ENCODE measurements at places on chromosomes 1 and 21.

DNA sequence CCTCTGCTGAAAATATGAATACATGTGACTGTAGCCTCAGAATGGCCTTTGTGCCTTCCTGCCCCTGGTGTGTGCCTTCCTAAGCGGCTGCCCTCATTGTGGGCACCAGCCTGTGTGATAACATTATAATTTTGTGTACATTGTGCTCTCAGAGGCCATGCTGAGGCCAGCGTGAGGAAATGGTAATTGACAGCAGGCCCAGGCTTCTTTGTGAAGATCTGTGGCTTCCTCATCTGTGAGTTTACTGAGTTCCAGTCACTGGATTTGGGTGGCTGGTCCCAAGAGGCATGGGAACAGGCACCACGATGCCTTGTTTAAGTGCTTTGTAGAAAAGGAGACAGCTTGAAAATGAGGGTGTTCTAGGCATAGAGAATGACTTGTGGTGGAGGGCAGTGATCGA, 389.3 kb downstream of the OMA1 start:
- DNase-seq: no peak

GRCh38 chr1:33275195-33275594, 18.9 kb downstream of the ZNF362 start:
- no peak for DNase-seq

GRCh38 chr1:108961752-108962486, 1.4 kb downstream of the CLCC1 start:
- DNase-seq: no peak

DNA sequence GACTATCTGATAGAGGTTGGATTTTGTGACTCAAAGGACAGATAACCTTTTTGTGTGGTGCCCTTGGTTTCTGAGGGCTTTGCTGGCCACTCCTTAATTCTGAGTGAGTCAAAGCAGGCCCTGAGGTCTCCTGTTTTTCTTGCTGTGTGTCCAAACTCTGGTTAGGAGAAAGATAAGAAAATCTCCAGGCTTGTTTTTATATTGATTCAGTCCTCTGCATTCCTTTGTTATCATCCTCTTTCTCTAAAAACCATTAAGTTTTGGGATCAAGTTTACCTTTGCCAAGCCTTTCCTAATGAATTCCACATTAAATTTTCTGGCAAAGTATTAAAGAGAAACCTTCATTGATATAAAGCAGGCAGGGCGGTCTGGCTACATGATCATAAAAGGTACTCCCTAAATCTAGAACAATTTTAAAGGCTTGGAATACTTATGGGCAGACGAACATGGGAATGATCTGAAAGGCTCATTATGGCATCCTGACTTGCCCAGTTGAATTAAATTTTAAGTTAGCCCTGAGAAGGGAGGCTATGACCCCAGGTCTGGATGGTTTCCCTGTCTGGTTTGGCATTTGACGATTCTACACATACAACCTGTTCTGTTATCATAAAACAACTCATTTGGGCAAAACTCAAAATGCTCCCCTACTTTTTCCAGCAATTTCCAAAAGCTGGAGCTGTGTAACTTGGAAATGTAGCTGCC, 20.8 kb downstream of the ZBTB8B start:
- no peak for DNase-seq

DNA sequence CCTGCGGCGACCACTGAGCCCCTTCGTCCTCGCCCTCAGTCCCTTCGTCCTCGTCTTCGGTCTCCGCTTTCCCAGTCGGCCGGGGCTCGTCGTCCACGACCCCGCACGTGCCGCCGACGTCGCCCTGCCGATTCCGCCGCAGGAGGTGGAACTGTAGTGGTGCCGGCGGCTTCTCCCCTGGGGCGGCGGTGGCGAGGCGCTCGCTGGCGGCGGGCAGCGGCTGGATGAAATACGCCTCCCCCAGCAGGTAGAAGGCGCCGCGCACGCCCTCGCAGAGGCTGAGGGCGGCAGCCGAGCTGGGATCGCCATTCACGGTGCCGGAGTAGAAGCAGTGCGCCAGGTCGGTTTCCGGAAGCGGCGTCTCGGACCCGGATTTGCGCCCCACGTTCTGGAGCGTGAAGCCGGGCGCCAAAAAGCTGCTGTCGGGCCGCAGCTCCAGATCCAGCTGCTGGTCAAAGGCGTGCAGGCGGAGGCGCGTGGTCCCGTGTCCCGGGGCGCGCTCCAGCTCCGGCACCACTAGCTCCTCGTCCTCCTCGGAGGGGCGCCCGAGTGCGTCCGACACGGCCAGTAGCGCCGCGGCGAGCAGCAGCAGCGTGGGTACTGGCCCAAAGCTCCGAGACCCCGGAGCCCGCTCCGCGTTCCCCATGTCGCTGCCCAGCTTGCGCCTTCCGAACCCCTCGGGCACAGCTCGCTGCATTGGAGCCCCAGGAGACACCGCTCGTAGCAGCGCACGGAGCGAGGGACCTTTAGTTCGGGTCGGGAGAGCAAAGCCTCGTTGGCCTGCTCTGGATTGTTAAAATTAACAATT, 747 bp downstream of the ADAMTS1 start:
- DNase-seq: no peak
